ENCODE measurements at places on chromosomes 1 and 21.

- DNase-seq: peak; percentile 72
Measured at GRCh38 chr1:40404670-40405462, 31.3 kb downstream of the SMAP2 start.

- no peak for DNase-seq
Measured at GRCh38 chr1:103327054-103327719, 198.3 kb upstream of the RNPC3 start.

DNA sequence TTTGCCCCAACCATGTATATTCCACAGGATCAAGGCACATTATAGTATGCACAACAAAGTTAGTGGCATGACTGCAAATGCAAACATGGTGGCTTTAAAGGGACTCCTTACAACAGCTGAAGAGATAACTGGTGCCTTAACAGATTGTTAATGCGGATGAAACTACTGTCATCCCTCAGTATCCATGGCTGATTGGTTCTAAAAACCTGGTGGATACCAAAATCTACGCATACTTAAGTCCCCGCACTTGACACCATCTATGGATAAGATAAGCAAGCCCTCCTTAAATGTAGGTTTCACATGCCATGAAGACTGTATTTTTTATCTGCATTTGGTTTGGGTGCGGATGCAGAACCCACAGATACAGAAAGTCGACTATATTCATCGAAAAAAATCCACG is 73.5 kb downstream of the ZNF644 start:
- DNase-seq: no peak

DNA sequence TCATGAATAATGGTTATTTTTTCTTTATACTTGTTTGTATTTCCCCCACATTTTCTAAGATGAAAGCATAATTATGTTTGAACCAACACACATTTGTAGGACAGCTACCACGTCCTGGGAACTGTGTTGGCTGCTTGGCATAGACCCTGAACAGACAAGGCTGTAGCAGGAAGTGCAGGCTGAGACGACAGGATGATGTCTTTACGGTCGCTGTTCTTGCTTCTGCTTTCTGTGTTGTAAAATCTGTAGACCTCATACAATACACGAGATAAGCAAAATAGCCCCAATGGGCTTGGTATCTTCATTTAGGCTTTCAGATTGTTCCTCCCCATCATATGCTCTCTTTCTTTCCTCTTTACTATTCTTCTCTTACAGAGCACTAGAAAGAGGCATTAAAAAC is 23.3 kb upstream of the OTUD3 start:
- DNase-seq: no peak

DNA sequence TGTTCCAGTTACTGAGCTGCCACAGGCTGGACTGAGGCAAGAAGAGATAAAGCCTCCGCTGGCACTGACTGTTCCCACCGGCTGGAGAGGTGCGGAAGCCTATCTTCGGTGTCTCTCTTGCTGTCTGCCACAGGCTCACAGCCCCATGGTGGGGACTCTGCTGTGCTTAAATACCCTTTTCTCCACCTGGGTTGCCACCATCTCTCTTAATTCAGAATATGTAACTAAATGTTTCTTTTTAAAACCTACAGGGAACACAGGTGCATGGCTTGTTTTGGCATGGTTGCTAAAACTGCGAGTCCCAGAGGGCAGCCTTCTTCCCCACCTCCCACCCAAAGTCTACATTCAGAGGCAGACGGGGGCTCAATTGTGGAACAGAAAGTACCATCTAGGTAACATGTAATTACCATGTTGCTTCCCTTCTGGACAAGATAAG is 8.1 kb upstream of the LBR start:
- DNase-seq: no peak

GRCh38 chr1:7847599-7847998 is 5.3 kb downstream of the UTS2 start:
- DNase-seq: peak; percentile 65

GRCh38 chr1:152185544-152186391 is 26.7 kb upstream of the RPTN start:
- peak; percentile 39 for DNase-seq

GRCh38 chr1:186435336-186435735 is 25.6 kb downstream of the PDC start:
- DNase-seq: no peak

- peak; percentile 41 for DNase-seq
Measured at GRCh38 chr1:10665930-10666850, 130.3 kb downstream of the CASZ1 start.

DNA sequence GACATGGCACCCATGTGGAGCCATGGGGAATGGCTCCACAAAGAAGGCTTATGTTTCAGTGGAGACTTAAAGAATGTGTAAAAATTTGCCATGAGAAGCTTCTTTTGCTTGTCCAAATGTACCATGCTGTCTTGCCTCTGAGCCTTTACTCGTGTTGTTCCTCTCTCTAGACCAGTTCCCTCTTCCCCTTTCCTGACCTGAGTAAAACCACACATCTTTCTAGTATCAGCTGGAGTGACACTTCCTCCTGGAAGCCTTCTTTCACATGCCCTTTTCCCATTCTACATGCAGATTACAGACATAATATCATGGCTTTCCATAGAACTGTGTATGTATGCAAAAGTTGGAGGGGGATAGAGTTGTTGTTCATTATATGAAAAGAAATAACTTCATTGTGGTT is 13.6 kb upstream of the GPX7 start:
- DNase-seq: peak; percentile 53

DNA sequence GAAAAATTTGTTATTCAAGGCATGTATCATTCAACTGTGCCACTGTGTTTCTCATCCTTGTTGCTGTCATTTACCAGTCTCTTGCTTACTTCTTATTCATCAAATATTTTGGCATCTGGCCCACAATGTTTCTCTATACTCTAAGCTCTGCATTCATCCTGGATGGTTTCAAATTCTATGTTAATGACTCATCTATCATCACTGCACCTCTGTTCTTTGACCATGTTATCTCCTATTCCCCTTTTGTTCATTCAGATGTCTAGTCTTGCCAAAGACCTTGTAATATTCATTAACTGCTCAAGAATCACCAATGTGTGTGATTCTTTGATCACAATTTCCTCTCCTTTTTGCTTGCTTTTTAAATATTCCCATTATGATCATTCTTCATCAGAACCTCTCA is 54.6 kb upstream of the PRKACB start:
- no peak for DNase-seq

DNA sequence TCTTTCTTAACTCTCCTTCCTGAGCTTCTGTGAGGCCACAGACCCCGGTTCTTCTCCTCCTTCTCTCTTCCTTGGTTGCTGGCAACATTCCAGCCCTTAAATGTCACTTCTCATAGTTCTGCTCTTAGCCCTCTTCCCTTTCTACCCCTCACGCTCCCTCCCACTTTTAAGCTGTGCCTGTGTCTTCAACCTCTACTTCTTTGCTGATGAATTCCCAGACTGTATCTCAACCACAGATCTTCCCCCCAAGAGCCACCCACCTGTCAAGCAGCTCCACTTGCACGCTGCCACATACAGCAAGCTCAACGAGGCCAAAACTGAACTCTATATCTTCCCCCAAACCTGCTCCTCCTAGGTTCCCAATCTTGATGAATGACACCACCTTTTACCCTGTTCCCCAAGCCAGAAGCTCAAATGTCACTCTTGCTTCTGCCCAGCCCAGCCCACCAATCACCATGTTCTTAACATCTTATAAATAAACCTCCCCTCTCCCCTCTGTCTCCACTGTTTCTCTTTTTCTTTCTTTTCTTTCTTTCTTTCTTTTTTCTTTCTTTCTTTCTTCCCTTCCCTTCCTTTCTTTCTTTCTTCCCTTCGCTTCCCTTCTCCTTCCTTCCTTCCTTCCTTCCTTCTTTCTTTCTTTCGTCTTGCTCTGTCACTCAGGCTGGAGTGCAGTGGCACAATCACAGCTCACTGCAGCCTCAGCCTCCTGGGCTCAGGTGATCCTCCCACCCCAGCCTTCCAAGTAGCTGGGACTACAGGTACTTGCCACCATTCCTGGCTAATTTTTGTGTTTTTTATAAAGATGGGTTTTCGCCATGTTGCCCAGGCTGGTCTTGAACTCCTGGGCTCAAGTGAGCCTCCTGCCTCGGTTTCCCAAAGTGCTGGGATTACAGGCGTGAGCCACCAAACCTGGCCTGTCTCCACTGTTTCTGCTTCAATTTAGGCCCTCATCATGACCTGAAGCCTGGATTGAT is 19.8 kb upstream of the PTP4A2 start:
- peak; percentile 65 for DNase-seq

GRCh38 chr1:244066954-244067716 is 16.1 kb downstream of the ZBTB18 start:
- no peak for DNase-seq

DNA sequence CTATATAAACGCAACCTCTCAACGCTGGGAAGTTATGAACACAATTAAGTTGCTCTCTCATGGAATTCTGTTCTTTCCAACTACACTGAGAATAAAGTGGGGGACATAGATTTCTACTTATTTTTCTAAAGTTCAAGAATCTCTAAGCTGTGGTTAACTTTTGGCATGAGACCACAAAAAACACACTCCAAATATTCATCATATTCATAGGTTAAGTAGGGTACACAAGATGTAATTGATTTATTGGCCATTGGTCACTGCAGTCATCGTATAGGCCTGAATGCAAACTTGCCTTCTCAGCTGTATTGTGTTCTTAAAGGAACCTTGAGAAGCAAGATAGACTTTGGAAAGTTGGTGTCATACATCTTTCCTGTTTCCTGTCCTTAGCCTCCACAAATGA is 40.3 kb downstream of the PRRX1 start:
- no peak for DNase-seq

- no peak for DNase-seq
Measured at GRCh38 chr1:198754670-198755069, 115.8 kb downstream of the PTPRC start.

- no peak for DNase-seq
Measured at GRCh38 chr1:59657873-59658465, 156.8 kb upstream of the HOOK1 start.

GRCh38 chr1:240000634-240001033 is 91.0 kb upstream of the FMN2 start:
- no peak for DNase-seq

- DNase-seq: peak; percentile 46
Measured at GRCh38 chr1:85935234-85935633, 221.3 kb downstream of the COL24A1 start.

DNA sequence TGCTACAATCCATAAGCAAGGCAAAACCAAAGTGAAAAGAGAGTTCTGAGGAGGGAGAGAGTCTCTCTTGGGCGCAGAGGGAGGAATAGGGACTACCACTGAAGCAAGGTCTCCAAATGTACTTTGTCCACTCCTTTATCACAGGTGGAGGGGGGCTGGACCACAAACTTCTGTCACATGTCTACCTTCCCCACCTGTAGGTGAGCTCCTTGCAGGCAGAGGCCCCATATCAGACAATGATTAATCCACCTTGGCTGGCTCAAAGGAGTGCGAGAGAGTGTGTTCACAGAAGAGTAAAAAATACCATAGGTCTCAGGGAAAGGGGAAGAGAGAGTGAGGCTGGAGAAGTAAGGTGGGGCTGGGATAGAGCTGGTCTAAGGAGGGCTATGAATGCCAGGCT is 4.5 kb downstream of the BEND5 start:
- DNase-seq: no peak

GRCh38 chr1:162680419-162681121 is 48.3 kb downstream of the DDR2 start:
- DNase-seq: no peak

GRCh38 chr1:4768553-4768952 is 114.1 kb downstream of the AJAP1 start:
- DNase-seq: no peak

GRCh38 chr1:85406887-85407533 is 57.9 kb downstream of the DDAH1 start:
- peak; percentile 98 for DNase-seq

GRCh38 chr1:245166471-245166885 is 11.7 kb downstream of the KIF26B start:
- DNase-seq: peak; percentile 49

DNA sequence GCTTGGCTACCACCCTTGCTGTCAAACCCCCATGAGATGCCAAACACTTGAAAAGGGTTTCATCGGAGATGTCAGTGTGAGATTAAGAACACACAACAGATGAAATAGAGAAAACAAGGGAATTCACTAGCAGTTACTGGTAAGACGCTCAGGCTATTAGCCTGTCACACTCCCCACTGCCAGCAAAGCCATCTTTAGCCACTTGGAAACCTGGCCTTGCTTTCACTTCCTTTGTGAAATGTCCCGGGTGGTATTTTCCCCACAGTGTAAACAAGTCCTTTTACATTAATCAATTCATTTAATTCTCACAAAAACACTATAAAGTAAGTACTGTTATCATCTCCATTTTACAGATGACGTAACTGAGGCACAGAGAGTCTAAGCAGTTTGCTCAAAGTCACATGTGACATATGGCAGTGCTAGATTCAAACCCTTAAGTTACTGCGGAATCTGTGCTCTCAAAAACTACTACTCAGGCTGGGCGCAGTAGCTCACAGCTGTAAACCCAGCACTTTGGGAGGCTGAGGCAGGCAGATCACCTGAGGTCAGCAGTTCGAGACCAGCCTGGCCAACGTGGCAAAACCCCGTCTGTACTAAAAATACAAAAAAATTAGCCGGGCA is 32.7 kb upstream of the KHDRBS1 start:
- no peak for DNase-seq

All from muscle of leg (tissue), 16 donors.